ENCODE measurements at places on chromosomes 3 and 15. TPM values are rescaled to one million over a fixed set of nuclear protein-coding genes. Genes with fewer than 3 reads are reported as not detected.

GRCh38 chr15:75107908-75108838 is 84.8 kb downstream of the PPCDC start:
- DNase-seq = peak; percentile 47

DNA sequence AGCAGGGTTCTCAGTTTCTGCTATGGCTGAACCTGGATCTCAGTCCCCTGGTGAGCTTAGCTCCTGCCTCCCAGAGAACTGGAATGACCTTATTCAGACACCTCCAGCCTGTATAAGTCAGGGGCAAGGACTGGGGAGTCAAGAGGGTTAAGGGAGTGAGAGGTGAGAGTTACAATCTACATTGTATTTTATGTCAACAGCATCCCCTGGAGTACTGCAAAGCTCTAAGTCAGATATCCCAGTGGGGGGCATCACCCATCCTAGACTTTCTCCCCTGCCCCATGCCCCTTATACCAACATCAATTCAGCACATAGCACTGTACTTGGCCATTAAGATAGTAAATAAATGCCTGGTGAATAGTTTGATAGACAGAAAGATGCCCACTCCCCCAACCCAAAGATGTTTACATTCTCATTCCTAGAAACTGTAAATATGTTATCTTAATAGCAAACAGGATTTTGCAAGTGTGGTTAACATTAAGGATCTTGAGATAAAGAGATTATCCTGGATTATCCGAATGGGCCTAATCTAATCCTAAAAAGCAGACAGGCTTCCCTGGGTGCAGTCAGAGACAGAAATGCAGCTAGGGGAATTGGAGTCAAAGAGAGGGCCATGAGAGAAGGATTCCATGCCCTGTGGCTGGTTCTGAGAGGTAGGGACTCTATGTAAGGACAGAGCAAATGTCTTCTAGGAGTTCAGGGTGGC is 132.3 kb upstream of the RASGRP1 start:
- DNase-seq = no peak

DNA sequence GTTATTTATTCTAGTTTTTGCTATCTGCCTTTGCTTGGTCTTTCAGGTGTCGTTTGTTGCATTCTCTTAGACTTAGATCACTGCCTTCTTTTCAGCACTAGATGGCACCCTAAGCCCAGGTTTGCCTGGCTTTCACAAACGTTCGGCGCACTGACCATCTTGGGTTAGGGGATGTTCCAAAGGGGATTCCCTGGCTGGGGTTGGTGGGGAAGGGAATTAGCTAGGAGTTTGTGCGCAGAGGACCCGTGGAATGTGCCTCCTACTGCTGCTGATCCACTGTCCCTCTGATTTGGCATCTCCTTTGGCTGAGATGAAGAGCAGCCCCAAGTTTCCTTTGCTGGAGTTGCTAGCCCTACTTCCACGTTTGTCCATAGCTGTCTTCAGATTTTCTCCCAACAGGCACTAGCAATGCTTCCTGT is 33.9 kb downstream of the PFN2 start:
- DNase-seq = peak; percentile 61

DNA sequence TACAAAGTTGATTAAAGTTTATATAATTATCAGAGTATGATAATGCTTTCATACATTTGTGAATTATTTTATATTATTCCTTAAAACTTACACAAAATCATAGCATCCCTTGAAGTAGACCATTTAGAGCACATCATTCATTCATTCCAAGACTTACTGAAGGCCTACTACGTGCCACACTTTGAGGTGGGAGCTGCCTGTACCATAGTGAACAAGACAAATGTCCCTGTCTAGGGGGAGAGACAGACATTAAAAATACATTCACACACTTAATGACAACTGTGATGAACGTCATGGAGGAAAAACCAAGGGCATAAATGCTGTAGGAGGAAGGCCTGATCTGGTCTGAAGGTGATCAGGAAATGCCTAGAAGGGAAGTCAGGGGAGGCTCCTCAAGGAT is 12.1 kb downstream of the MCCC1 start:
- DNase-seq = no peak

- DNase-seq = no peak
Measured at GRCh38 chr3:123110976-123111615, 44.3 kb downstream of the PDIA5 start.

DNA sequence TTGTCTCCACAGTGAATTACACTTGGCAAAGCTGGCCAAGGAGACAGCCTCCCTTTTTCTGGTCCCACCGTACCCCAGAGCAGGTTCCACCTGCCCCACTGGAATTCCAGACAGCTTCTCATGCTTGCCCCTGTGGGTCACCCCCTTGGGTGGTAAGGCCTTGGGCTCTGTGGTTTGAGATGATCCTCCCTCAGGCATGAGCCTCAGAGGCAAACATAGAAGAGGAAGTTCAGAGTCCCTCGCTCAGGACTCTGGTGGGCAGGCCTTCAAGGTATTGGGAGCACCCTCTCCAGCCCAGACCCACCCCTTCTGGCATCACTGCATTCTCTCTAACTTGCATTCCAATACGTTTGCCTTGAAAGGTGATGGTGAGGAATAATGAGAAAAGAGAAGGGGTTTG is 17.6 kb upstream of the UBA7 start:
- DNase-seq = no peak

- no peak for DNase-seq
Measured at GRCh38 chr3:130729154-130729553, 17.5 kb downstream of the PIK3R4 start.

C2CD4B gene
- total RNA-seq = 0.31 TPM

SIDT1 gene
- total RNA-seq = not detected

HRH1 gene
- not detected for total RNA-seq

All from H7 (cell line).